Motor neuron (in vitro differentiated cells): ENCODE measurements at places on chromosomes 4 and X. TPM values are rescaled to one million over a fixed set of nuclear protein-coding genes. Genes with fewer than 3 reads are reported as not detected.

DNA sequence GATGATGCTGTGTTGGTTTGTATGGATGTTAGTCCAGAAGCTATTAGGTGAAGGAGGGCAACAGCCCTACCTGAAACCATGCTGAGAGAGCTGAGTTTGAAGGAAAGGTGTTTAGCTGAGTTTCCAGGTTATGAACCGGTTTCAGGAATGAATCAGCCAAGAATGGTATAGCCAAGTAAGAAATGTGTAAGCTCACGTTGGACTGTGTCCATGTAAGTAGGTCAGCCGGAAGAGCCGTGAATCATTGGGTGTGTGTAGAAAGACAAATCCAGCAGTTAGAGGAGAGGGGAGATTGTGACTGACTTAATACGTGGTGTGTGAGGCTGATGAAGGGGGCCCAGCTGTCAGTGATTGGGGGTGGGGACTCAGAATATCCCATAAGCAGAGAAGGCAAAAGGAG, 77.2 kb upstream of the SPIN4 start:
- ATAC-seq = no peak

GRCh38 chrX:21384178-21384577, 10.0 kb downstream of the CNKSR2 start:
- ATAC-seq = no peak

The SH2D1A gene
- 0.19 and 0.38 TPM in 2 replicates for total RNA-seq

The F9 gene
- 0.13 TPM in 1 of 2 replicates, not detected in the other for total RNA-seq

GRCh38 chr4:156197216-156197615, 243.6 kb upstream of the CTSO start:
- ATAC-seq = no peak
